ENCODE measurements at places on chromosomes 12 and 14.
A peak's percentile ranks its signal among the peaks of the same experiment; 100 is the strongest.

GRCh38 chr14:33922125-33922524, 28.7 kb downstream of the EGLN3 start:
- DNase-seq: no peak

GRCh38 chr12:27164330-27165040, 79.6 kb upstream of the STK38L start:
- no peak for DNase-seq

GRCh38 chr12:114284041-114284440, 121.9 kb downstream of the TBX5 start:
- DNase-seq: no peak

DNA sequence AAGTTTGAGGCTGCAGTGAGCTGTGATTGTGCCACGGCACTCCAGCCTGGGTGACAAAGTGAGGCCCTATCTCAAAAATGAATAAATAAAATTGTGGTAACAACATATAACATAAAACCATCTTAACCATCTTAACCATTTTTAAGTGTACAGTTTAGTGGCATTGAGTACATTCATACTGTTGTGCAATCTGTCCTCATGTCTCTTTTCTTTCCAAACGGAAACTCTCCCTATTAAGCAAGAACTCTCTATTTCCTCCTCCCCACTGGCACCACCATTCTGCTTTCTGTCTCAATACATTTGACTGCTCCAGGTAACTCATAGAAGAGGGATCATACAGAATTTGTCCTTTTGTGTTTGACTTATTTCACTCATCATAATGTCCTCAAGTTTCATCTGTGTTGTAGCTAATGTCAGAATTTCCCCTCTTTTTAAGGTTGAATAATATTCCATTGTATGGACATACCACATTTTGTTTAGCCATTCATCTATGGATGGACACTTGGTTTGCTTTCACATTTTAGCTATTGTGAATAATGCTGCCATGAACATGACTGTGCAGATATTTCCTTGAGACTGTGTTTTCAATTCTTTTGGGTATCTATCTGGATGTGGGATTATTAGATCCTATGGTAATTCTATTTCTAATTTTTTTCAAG, 4.4 kb upstream of the MARK3 start:
- no peak for DNase-seq

GRCh38 chr12:96419576-96420276, 19.5 kb upstream of the CDK17 start:
- no peak for DNase-seq

DNA sequence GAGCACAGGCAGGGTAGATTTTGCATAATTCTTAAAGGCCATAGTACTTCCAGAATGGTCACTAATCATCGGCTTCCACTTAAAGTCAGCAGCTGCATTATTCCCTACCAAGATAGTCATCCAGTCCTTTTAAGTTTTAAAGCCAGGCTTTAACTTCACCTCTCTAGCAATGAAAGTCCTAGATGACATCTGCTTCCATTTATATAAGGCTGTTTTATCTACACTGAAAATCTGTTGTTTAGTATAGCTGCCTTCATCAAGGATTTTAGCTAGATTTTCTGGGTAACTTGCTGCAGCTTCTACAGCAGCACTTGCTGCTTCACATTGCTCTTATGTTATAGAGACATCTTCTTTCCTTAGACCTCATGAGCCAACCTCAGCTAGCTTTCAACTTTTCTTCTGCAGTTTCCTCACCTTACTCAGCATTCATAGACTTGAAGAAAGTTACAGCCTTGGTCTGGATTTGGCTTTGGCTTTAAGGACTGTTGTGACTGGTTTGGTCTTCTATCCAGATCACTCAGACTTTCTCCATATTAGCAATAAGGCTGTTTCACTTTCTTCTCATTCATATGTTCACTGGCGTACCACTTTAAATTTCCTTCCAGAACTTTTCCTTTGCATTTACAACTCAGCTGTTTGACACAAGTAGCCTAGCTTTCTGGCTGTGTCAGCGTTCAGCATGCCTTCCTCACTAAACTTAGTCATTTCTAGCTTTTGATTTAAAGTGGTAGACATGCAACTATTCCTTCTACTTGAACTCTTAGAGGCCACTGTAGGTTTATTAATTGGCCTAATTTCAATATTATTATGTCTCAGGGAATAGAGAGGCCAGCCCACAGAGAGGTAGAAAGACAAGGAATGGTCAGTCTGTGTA, 209.9 kb upstream of the GARIN2 start:
- DNase-seq: no peak

DNA sequence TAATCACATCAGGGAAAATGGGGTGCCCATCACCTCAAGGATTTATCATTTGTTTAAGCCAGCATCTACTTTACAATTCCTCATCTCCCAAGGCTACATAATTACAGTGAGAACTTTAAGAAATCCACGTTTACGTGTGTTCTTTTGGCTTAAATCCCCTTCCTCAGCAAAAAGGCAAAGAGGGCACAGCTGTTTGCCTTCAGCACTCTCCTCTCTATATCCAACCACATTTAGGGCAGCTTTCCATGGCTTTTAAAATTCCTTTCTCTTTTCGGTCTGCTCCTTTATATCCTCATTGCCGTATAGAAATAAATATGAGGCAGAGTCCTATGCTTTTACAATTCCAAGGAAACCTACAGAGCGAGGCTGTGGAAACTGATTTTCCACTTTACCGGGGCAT, 175.9 kb downstream of the EMP1 start:
- no peak for DNase-seq

DNA sequence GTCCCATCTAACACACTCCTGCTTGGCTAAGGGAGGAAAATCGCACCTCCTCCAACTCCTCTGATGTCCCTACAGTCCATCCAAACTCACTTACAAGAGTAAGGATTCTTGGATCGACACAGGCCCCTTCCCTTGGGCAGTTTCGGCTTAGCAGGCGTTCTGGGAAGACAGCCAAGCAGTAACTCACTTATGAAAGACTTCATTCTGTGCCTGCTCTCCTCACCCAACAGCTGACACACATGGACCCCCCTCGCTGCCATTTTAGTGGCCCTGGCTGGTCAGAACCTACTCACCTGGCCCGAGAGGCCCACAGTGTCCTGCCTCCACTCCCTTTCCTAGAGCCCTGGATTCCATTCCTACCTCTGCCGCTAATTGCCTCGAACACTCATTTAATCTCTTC, 52.3 kb upstream of the BCL2L14 start:
- DNase-seq: no peak

DNA sequence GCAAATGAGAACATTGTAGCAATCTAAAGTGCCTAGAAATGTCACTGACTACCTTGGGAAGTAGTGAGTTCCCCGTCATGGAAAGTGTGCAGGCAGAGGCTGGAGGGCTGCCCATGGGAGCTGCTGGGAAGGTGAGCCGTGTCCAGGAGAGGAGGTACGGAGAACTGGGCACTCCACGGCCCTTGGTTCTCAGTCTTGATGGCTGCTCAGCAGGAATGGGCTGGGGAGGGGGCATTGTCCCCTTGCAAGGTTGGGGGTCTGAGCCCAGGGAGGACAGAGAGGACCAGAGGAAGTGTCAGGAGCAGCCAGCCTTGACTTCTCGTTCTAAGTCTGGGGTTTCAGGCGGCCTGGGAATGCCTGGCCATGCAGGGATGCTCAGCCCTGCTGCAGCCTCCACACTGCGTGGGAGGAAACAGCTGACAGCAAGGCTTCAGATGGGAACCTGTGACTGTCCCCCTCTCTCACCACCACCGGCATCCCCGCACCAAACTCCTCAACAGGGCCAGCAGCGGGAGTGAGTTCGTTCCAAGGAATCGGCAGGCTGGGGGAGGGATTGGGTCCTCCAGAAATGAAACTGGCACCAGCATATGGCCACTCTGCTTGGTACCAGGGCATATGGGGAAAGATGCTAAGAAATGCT, 140.2 kb downstream of the BCL11B start:
- DNase-seq: no peak

DNA sequence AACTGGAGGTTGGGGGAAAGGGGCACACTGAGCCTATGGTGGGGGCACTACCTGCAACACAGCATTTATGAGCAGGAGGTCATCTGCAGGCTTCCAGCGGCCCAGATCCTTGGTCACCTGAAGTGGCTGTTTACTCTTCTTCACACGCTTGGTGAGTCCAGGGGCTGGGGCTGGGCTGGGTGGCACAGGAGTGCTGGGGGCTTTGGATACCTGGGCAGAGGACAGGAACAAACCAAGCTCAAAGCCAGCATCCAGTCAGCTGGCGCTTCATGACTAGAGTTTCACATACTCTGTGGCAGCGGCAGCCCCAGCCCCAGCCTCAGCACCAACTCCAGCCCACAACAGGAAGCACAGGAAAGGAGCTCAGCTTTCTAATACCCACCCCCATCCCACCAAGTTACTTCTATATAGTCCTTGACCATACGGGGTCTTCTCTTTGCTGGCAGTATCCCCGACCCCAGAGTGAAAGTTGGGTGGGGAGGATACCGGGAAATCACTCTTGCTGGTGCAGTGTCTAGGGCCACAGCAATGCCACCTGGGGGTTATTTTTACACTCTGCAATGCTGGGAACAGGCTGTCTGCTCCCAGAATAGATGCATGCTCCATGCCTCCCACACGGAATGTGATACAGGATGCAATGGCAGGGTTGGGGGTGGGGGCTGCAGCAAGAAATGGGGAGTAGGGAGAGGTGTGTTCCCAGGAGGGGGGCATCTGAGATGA, 3.1 kb downstream of the MCRS1 start:
- no peak for DNase-seq

DNA sequence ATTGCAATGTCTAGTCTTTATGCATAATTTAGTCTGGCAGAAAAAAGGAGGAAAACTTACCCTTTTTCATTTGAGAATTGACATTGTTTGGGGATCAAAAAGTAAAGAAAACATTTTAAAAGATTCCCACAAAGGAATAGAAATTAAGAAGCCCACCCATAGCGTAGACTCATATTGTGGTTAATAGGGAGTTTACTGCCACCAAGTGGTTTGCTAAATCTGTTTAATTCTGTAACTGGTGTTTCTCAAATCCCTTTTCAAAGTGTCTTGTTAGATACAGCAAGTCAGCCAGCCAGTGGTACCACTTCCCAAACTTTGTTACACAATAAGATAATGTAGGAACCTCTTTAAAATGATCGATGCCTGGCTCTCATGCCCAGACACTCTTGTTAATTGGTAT, 180.3 kb downstream of the IPO8 start:
- DNase-seq: no peak

GRCh38 chr14:32611752-32612151, 282.7 kb downstream of the AKAP6 start:
- DNase-seq: no peak

GRCh38 chr12:64522316-64522715, 70.4 kb downstream of the TBK1 start:
- DNase-seq: no peak

DNA sequence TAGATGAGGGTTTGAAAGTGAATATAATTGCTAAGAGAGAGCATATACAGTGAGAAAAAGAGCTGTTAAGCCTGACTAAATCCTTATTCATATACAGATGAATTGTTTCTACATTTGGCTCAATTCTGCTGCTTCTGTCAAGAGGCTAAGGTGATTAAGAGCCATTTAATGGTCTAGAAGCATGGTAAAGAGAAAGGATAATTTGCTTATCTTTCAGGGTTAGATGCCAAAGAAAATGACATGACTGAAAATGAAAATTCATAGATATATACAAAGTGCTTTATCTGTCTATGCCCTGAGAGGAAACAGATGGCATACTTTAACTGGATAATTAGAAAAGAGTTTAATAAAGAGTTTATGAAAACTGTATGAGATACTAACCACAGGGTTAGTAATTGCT, 834.9 kb downstream of the SLC6A15 start:
- no peak for DNase-seq

GRCh38 chr12:118981285-118982211, at the start of gene SRRM4:
SRRM4 (plus strand) TSS chr12:118981541; CDS start chr12:118981883, 342 bp downstream.
- DNase-seq: no peak

- no peak for DNase-seq
These were observed 16.2 kb upstream of the IGF1 start for GRCh38 chr12:102496591-102496990.

DNA sequence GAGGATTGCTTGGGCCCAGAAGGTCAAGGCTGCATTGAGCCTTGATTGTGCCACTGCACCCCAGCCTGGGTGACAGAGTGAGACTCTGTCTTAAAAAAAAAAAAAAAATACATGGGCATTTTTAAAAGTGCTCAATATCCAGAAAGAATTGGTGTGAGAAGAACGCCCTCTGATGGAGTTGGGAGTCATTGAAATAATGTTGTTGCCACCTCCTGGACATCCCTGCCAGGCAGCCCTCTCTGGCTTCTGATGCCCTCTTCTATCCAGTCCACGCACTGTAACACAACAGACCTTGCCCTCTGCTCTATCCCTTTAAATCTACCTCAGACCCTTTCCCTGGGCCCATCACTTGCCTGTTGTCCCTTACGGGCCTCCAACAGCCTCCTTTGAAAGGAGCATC, 4.9 kb downstream of the PTGDR start:
- DNase-seq: no peak

DNA sequence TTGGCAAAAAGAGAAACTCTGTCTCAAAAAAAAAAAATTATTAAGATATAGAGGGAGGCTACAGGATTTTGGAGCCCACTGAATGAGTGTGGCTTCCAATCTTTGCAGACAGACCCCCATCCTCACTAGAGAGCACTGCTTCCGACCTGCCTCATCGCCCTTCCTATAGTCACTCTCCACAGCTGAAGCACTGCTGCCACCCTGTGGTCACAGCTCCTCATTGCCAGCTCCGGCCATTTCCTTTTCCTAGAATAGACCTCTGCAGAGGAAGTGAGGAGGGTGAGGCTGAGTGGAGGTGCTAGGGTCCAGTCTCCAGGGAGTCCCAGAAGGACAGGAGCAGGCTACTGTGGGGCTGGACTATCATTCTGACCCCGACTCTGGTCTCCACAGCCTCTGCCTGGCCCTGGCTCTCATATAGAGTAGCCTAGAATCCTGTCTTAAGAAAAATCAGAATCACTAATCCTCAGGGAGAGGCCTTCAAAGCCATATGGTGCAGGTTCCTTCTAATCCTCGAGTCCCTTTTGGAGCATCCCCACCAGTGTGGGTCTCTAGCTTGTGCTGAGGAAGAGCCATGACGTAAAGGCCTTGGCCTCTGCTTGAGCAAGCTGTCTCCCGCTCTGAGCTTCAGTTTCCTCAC, 1.4 kb upstream of the NPFF start:
- DNase-seq: peak; percentile 74

DNA sequence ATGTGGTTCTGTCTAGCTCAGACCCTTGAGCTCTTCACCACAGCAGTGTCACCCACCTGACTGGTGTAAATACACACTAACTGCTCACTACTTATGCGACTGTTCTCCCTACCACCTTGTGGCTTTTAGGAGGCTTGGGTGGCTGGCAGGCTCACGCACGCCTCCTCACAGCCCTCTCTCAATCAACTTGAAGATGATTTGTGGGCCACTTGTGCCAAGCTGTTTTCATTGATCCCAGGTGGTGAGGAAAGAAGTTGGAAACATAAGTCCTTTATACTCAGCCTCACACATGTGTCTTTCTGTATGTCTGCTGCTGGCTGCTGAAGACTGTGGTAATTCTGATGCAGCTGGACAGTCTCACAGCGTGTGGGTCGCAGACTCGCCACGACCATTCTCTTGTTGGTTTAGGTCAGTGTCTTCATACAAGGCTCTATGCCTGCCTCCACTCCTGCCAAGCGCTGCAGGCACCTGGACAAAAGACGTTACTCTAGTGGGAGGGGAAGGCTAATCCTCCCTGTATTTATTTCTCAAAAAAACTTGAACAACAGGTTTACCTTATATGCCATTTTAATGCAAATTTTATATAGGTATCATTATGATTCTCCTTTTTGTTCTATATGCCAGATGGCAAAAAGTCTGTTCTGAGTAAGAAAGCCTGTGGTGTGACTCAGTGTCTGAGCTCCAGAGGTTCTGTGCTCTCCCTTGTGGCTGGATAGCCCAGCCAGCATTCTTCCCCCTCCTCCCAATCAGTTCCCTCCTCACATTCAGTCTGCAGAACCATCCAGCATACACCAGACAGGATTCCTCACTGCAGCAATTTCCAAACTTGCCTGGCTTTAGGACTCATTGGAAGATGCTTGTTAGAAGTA, 115.6 kb downstream of the DIP2B start:
- DNase-seq: no peak
